CD4-positive, alpha-beta T cell treated with Interleukin-4 for 1 hour (primary cell): ENCODE measurements at places on chromosomes 4 and X.

- no peak for DNase-seq
Observed at GRCh38 chrX:81259714-81260395, 58.0 kb downstream of the SH3BGRL start.

GRCh38 chr4:84167564-84167963, 331.5 kb downstream of the NKX6-1 start:
- DNase-seq = no peak

GRCh38 chr4:126028876-126029275, 714.1 kb downstream of the FAT4 start:
- DNase-seq = no peak

- DNase-seq = no peak
Observed at GRCh38 chr4:56535915-56536314, 30.3 kb downstream of the ARL9 start.

DNA sequence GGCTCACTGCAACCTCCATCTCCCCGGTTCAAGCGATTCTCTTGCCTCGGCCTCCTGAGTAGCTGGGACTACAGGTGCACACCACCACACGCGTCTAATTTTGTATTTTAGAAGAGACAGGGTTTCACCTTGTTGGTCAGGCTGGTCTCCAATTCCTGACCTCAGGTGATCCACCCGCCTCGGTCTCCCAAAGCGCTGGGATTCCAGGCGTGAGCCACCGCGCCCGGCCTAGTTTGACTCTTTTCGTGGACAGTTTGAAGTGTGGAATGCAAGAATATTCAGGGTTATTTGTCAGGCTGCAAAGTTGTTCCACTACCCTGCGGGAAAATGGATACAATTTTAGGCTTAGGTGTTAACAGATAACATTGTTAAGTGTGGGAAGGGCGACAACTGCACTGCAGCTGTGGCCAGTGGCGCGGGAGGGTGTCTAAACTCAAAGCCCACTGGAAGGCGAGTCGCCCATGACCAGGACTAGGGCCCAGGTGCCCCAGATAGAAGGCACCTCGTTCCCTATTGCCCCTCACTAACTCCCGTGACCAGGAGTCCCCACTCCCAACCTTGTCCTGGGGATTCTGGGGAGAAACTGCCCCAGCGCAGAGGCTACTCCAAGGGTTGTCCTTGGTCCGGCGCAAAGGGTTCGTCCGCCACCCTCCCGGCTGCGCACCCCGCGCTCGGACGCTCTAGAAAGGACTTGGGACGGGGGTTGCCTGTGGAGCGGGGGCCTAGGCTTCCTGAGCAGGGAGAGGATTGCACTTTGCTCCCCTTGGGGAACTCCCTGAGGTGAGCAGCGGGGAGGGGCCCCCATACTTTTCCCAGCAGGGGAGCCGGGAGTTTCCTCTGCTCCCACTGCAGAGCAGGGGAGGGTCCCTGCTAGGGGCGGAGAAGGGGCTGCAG, 1.1 kb upstream of the CD99 start:
- no peak for DNase-seq

DNA sequence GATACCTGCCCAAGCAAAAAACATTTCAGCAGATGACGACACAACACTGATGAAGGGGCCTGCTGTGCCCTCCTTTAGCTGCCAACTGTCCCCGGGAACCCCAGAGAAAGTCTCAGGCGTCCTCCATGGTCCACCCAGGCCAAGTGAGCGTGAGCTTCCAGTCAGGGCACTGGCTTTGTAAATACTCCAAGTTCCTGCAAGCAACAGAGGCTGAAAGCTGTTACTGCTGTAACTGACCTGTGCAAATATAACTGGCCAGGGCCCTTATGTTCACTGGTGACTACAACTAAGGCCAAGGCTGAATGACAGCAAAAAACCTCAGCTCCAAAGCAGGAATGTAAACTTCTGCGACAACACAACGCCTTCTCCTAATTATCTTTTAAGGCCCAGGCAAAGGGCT, 8.2 kb downstream of the WDR1 start:
- no peak for DNase-seq

- no peak for DNase-seq
Observed at GRCh38 chr4:73251384-73251783, 7.2 kb downstream of the ANKRD17 start.

- no peak for DNase-seq
Observed at GRCh38 chr4:141011901-141012315, 121.4 kb downstream of the RNF150 start.

GRCh38 chr4:21011106-21011505, 310.8 kb downstream of the PACRGL start:
- DNase-seq = no peak

DNA sequence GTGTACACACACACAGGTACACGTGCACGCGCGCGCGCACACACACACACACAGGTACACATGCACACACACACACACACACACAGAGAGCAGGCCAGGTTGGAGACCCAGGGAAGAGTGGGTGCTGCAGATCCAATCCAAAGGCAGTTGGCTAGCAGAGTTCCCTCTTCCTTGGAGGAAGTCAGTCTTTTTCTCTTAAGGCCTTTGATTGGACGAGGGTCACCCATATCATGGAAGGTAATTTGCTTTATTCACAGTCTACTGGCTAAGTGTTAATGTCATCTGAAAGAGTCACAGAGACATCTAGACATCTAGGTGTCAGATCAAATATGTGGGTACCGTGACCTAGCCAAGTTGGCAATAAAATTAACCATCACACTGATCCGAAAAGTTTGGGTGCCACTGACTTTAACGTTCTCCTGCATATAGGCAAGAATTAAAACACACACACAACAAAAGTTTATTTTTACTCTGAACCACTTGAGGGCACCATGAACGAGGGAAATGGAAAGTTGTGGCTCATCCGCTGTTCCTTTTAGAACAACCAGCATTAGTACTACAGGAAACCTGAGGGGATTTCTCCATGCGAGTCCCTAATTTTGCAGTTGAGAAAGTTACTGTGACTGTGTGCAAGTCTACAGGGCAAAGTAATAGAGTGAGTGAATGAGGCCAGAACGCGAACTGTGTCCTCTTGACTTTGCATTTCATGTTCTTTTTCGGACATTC, 66.0 kb upstream of the STOX2 start:
- no peak for DNase-seq

DNA sequence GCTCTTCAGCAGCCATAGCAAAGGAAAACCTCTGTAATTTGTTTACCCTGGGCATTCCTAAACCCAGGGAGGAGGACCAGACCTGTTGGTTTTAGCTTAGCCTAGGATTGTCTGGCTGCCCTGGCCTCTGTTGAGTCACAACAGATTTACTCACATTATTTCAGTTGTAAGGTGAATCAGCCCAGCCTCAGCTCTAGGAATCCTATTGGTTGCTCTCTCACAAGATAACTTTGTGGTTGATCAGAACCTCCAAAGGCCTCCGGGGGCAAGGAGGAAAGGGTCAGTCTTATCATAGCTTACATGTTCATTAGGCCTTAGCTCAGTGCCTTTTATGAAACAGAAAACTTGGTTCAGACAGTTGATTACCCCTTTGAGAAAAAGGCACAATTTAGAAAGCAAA, 41.0 kb downstream of the PDK3 start:
- no peak for DNase-seq

DNA sequence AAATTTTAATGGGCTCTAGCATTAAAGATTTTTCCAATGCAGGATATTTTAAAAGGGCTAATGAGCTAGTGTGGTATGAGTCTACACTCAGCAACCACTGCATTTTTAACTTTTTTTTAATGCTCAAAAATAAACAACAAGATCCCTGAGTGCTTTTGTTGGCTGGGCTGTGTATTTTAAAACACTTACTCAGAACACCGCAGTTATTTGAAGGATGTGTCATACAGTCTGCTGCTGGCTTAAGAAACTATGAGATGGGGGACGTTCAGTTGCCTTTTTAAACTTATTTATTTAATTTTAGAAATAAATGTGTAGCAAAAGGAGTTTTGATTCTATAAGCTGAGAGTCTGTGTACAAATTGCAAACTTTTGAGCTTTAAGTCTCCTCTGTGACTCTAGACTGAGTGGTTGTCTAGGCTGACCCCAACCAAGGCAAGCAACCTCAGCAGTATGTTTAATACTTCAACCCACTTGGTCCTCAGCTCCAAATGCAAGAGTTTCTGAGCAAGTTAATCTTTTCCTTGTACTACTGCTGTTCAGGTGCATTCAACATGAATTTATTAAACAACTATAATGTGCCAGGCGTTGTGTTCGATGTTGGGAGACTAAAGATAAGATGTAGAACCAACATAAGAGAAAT, 278.6 kb upstream of the DIPK2B start:
- no peak for DNase-seq

DNA sequence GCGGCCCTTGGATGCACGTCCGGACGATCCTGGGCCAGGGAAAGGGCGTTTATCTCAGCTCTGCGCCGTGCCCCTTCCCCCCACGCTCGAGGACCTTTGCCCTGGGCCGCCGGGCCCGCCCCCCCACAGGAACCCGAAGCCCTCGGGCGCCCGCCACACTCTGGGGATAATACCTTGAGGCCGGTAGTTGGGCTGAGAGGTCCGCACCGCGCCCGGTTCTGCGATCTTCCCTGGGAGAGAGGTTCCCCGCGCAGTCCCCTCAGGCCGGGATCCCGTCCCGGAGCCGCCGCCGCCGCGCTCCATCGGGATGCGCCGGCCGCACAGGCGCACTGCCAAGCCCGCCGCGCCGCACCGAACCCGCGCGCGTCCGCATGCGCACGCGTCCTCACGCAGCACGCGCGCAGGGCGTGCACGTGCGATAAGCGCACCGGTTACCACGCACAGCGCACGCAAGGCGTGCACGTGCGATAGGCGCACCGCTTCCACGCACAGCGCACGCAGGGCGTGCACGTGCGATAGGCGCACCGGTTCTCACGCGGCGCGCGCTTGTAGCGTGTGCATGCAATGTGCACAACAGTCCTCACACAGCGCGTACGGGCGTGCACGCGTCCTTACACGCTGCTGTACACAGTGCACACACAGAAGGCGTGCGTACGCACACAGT, at the start of gene MAP7D2:
Gene MAP7D2 (minus strand): TSS at position 331 of the 664 bp plus-strand sequence. CDS start 28 bp downstream, at position 303.
- no peak for DNase-seq

GRCh38 chr4:47852136-47852535, 14.3 kb upstream of the CORIN start:
- no peak for DNase-seq

GRCh38 chr4:3111461-3111860, 37.0 kb downstream of the HTT start:
- DNase-seq = no peak

GRCh38 chr4:183903021-183903760, 1.9 kb upstream of the STOX2 start:
- DNase-seq = no peak

GRCh38 chr4:152083338-152083737, 322.5 kb upstream of the GATB start:
- DNase-seq = no peak

- no peak for DNase-seq
Observed at GRCh38 chr4:121734571-121734970, 30.4 kb downstream of the SMIM43 start.

GRCh38 chr4:8507196-8507570, 66.6 kb downstream of the TRMT44 start:
- no peak for DNase-seq

- no peak for DNase-seq
Observed at GRCh38 chrX:68929332-68930150, 100.7 kb downstream of the EFNB1 start.

DNA sequence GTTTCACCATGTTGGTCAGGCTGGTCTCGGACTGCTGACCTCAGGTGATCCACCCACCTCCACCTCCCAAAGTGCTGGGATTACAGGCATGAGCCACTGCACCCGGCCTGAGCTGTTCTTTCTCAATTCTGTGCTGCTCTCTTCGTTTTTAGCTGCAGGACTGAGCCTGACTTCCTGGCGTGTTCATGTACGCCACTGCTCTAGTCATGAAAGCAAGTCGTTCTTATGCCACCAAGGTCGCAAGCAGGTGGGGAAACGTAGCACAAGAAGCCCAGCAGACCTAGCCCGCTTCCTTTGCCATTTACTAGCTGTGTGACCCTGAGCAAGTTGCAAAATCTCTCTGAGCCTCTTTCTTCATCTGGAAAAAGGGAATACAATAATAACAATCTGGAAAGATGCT, 43.4 kb downstream of the MED28 start:
- DNase-seq = no peak

DNA sequence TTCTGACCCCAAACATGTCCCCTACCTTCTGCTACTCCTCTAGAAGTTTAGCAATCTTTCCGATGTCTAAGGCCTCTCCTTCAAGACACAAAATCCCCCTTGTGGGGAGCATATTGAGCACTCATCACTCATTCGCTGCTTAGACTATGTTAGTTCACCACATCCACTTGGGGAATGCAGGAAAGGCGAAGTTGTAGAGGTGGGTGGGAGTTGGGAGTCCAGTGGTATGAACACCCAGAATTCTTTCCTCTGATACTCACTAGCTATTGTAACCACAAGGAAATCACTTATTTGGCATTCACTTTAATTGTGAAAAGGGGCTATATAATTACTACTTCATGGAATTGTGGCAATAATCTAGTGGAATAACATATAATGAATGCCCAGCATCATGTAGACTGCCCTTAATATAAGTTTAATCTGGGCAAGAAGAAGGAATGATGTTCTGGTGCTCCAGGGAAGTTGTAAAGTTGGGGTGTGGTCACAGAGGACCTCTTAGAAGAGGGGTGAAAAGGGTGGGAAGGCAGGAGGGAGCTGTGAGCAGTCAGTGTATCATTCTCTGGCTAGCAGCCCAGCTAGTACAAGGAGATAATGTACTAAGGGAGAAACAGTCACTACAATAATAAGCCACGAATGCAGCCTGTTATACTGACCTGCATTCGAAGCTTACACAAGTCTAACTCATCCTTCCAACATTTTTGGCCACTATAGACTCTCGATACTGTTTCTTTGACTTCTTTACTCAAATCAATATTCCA, 468.2 kb upstream of the DIPK2B start:
- DNase-seq = no peak

- no peak for DNase-seq
Observed at GRCh38 chrX:17167915-17168314, 207.1 kb upstream of the NHS start.

DNA sequence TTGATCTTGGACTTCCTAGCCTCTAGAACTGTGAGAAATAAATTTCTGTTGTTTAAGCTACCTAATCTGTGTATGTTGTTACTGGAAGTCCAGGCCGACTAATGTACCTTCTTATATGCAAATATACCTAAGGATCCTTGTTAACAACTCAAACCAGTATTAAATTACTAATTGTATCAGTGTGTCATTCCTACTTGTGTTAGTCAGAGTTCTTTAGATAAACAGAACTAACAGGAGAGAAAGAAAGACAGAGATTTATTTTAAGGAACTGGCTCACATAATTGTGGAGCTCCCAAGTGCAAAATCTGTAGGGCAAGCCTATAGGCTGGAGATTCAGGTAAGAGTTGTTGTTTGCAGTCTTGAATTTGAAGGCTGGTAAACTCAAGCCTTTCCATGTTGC, 120.0 kb downstream of the ADGRL3 start:
- DNase-seq = no peak

- DNase-seq = no peak
Observed at GRCh38 chr4:476501-476900, 22.5 kb downstream of the ZNF721 start.
